ENCODE measurements at places on chromosomes 4 and X. TPM values are rescaled to one million over a fixed set of nuclear protein-coding genes. Genes with fewer than 3 reads are reported as not detected.
A peak's percentile ranks its signal among the peaks of the same experiment; 100 is the strongest.

- H3K27me3 ChIP-seq = no peaks in the 10 kb centered on the region
- peaks cover 1% of the 10 kb centered on the region for H3K36me3 ChIP-seq
- H3K4me3 ChIP-seq = no peak overlapping the region
Observed at GRCh38 chr4:184315675-184316359, 98.1 kb upstream of the ENPP6 start.

GRCh38 chrX:107716118-107716684 is 59.4 kb downstream of the TSC22D3 start:
- peak overlapping the region; percentile 92 for H3K27ac ChIP-seq
- H3K4me1 ChIP-seq = peaks cover 52% of the 10 kb centered on the region
- no peak for DNase-seq
- no peaks in the 10 kb centered on the region for H3K27me3 ChIP-seq
- peaks cover 13% of the 10 kb centered on the region for H3K36me3 ChIP-seq
- peak overlapping the region; percentile 93 for H3K4me3 ChIP-seq

- no peak overlapping the region for H3K27ac ChIP-seq
- no peaks in the 10 kb centered on the region for H3K4me1 ChIP-seq
- H3K4me3 ChIP-seq = no peak overlapping the region
- H3K36me3 ChIP-seq = no peaks in the 10 kb centered on the region
Observed at GRCh38 chrX:74325130-74326059, 21.4 kb downstream of the ZCCHC13 start.

DNA sequence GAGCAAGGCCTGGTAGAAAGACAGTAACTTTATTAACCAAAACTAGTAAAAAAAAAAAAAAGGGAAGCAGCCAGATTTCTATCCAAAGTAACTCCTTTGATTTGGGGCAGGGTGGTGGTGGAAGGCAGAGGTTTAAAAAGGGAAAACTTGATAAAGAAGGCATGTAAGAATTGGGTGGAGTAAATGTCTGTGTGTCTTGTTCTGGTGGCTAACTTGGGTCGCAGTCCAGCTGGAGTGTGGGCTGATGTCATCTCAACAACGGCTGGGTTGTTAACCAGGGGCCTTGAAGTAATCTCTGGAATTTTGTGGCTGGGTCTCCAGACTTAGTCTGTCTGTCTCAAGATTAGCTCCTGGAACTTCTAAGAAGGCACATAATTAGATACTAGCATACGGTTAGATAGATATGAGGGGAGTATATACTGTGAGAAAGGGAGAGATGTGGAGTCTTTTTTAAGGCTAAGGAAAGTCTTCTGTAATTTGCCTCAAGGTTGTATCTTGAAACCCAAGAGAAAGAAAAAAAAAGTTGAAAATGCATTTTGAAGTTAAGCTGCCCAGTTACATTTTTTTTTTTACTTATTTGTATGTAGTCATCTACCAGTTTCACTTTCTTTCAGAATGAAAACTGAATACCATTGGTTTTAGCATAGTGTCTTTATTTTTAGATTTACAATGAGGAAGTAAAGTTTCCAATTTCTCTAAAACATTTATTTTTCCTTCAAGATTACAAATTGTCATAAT is 48.3 kb downstream of the MTHFD2L start:
- peaks cover 9% of the 10 kb centered on the region for H3K4me1 ChIP-seq
- no peaks in the 10 kb centered on the region for H3K36me3 ChIP-seq

GRCh38 chrX:38651625-38652601 is 90.6 kb downstream of the TSPAN7 start:
- H3K27me3 ChIP-seq = no peaks in the 10 kb centered on the region
- DNase-seq = no peak
- no peaks in the 10 kb centered on the region for H3K4me1 ChIP-seq
- no peaks in the 10 kb centered on the region for H3K36me3 ChIP-seq

The NEXMIF gene
- total RNA-seq = 0.36 TPM

The XK gene
- 0.39 TPM for total RNA-seq

The TIGD4 gene
- 0.24 TPM for total RNA-seq

The ZAR1 gene
- total RNA-seq = not detected
